Activated T-helper 1 cell treated with anti-CD3 and anti-CD28 coated beads, Interleukin-2, amount 50 U/mL, for 16 hours (primary cell): ENCODE measurements at places on chromosomes 7 and 10.

DNA sequence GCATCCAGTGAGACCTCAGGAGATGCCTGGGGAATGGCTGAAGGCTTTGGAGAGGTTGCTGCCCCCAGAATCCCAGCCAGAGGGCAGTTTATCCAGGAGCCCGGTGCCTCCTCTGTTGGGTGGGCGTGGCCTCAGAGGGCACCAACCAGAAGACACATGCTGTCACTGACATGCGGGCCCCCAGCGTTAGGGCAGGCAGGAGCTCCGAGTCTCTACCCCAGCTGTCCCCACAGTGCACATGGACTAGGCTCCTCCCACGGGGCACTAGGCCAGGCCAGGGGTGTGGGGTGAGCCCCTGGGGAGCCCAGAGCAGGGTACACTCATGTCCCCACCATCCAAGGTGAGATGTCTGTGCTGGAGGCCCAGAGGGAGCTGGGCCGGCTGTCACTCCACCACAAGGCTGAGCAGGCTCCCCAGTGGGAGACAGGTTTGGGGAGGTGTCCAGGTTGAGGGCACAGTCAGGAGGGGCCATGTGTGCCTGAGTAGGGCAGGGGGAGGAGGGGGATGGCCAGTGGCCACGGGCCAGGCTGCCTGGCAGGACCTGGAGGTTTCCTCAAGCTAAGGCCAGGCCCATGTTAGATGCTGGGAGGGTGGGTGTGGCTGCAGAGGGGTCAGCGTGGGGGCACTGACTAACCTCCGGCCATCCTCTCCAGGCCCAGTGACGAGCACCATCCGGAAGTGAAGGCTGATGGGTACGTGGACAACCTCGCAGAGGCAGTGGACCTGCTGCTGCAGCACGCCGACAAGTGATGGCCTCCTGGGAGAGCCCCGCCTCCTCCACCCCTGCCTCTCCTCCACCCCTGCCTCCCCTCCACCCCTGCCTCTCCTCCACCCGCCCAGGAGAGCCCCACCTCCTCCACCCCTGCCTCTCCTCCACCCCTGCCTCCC lies 131.3 kb downstream of the FAM53B start:
- no peak for DNase-seq

- no peak for DNase-seq
Observed at GRCh38 chr10:123922126-123922525, 30.5 kb upstream of the CPXM2 start.

GRCh38 chr10:128896963-128897362 lies 570.1 kb upstream of the MGMT start:
- DNase-seq = no peak

DNA sequence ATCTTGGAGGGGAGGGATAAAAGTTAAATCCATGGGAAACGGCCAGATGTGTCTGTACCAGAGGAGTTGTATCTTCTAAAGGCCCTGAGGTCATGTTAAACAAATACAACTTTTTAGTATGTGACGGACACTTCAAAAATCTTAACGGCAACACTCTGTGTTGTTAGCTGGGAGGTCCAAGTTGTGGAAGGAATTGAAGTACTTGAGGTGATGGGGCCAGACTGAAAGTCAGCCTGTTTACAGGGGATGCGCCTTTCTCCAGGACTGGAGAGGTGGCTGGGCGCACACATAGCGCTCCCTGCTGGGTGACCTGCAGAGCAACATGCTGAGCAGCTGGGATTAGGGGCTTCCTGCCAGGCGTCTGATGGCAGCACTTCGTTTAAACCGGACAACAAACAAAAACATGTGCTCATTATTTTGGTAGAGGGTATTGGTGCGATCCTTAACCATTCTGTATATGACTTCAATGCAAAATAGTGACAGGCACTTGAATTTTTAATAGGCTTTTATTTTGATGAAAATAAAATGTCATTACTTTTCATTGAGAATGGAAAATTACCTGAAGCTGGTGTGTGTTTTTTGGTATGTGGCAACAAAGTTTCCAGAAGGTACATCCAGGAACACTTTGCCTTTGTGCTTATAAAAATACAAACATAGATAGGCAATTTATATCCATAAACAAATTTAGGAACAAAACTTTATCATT lies 198.2 kb downstream of the MLLT10 start:
- DNase-seq = peak; percentile 6

DNA sequence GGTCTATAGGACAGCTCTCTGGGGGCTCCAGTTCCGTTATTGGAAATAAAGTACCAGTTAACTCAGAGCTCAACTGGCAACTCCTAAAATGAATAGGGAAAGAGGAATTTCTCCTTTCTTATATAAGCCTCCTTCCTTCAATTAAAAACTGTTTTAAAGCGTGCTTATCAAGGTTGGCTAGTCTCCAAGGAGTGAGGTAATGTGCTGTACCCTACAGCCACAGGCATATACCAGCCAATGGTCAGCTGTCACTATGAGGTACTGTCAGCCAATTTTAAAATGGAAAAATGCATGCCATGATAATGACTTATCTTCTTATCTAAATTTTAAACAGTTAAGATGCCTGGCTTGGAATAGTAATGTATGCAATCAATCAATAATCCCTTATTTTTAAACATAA lies 76.2 kb downstream of the PLCE1 start:
- DNase-seq = no peak

- DNase-seq = no peak
Observed at GRCh38 chr7:28748933-28749584, 209.1 kb downstream of the TRIL start.

DNA sequence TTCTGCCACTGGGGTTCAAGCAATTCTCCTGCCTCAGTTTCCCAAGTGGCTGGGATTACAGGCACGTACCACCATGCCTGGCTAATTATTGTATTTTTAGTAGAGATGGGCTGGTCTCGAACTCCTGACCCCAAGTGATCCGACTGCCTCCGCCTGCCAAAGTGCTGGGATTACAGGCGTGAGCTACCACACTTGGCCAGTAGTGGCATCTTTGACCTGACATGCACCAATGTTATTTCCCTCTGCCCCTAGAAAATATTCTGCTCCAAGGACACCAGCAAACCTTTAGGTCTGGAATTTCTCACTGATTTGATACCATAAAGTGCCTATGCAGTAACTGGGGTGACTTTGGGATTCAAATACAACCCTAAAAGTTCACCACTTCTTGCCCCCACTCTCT lies 179.4 kb downstream of the ARID5B start:
- DNase-seq = no peak

- DNase-seq = no peak
Observed at GRCh38 chr7:31814187-31814586, 127.2 kb downstream of the PPP1R17 start.

DNA sequence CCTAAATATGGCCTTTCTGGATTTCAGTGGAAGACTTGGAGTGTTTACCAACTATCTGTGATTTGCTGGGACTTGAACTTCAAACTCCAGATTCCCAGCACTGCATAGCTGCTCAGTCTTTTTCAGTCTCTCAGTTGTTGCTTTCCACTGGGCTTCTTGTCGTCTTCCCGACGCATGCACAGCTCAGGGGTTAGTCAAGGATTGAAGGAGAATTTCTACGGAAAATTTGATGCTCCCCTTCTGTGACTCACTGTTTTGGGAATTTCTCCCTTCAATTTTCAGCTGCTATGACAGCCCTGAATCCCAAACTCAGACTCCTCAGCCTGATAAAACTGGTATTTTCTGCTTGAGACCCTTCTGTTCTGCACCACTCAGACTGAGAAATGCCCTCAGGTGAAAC lies 91.7 kb downstream of the CYP26A1 start:
- DNase-seq = no peak

DNA sequence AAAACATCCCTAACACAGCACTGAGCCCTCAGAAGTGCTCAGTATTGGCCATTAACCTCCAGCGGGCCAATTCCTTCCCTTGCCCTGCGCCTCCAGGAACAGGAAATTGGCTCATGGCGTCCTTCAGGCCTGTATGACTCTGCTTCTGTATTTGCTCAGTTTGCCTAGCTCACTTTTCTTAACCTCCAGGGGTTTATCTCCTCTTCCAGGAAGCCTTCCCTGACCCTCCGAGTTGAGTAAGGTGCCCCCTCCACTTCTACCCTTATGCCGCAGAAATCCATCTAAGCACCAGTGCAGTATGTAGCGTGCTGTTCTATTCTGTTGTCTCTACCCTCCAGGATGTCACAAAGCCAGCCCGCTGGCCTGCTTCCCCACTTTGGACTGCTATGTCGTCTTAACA lies 1.1 kb upstream of the SFXN4 start:
- no peak for DNase-seq

GRCh38 chr10:51462076-51462779 lies 237.2 kb downstream of the CSTF2T start:
- no peak for DNase-seq

GRCh38 chr10:102227050-102227449 lies 951 bp downstream of the ELOVL3 start:
- no peak for DNase-seq

GRCh38 chr10:102975483-102976379 lies 57.6 kb downstream of the CNNM2 start:
- no peak for DNase-seq

DNA sequence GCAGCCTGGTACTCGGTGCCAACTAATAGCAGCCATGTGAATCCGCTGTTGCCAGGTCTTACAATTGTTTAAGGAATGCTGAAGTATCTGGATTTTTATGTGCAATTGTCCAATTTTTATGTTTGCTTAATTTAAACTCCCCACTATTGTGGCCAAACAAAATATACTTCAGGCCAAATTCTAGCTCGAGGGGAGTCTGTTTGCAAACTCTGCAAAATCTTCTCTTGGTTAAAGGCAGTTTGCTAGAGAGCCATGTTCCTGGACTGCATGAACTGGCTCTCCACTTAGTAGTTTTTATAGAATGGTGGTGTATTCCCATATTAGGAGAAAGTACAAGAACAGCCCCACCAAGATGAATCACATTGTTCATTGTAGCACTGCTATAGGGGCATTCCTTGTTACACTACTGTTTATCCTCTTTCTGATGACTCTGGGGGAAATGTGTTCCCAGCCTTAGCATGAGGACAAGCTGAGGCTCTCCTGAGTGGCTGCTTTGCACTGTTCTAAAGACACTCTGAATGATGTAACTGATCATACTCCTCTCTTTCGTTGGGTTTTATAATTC lies 178.0 kb upstream of the GLI3 start:
- no peak for DNase-seq

GRCh38 chr7:79615871-79616640 lies 162.6 kb upstream of the MAGI2 start:
- DNase-seq = no peak

GRCh38 chr10:27568196-27569175 lies 64.4 kb downstream of the RAB18 start:
- DNase-seq = no peak

DNA sequence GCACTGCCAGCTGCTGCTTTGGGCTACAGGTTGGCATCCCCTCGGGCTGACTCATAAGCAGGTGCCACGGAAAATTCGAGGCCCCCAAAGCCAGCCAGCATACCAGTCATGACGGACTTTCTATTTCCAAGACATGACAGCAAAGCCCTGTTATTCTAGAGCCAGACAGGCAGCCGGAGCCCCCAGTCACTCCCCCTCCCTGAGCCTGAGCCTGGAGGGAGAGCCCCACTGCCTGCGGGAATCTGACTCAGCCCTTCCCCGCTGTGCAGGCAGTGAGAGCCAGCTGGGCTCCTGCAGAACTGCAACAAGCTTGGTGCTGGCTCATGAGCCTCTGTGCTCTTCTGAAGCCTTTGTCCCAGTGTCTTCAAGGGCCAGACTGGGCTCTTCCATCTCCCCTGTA lies 15.8 kb downstream of the BTBD16 start:
- DNase-seq = no peak

GRCh38 chr10:16271571-16271970 lies 165.2 kb upstream of the PTER start:
- DNase-seq = no peak

DNA sequence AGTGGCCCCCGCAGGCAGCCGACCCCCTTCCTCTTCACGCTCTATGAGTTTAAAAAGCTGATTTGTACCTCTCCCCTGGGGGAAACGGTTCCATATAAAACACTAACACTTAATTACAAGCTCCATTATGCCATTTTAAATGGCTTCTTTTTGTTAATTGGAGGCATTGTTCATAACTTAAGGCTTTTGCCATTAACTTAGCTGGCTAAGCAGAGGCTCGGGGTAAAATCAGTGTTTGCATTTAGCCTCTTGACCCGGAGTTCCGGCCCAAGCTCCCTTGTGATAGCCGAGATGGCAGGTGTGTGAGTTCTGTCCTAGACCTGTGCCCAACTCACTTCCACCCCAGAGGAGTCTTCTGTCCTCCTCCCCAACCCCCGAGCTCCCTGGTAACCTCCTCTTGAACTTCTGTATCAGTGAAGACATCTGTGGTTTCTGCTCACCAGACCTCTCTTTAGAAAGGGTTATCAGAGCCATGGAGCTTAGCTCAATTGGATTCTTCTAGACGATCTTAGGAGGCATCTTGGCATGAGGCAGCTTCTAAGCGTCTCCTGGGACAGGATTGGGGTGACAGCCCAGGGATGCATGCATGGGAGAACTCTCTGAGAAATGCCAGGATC lies 34.2 kb upstream of the SH2B2 start:
- DNase-seq = no peak

- DNase-seq = no peak
Observed at GRCh38 chr7:157405914-157406810, 69.4 kb downstream of the DNAJB6 start.

DNA sequence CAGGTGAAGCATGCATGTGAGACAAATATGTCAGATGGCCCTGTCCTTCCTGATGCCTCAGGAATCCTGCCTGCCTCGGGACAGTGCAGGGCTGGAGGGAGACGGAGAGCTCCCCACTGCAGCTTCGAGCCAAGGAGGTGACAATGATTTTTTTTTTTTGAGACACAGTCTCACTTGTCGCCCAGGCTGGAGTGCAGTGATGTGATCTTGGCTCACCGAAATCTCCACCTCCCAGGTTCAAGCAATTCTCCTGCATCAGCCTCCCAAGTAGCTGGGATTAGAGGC lies 68.8 kb downstream of the OAT start:
- DNase-seq = no peak

DNA sequence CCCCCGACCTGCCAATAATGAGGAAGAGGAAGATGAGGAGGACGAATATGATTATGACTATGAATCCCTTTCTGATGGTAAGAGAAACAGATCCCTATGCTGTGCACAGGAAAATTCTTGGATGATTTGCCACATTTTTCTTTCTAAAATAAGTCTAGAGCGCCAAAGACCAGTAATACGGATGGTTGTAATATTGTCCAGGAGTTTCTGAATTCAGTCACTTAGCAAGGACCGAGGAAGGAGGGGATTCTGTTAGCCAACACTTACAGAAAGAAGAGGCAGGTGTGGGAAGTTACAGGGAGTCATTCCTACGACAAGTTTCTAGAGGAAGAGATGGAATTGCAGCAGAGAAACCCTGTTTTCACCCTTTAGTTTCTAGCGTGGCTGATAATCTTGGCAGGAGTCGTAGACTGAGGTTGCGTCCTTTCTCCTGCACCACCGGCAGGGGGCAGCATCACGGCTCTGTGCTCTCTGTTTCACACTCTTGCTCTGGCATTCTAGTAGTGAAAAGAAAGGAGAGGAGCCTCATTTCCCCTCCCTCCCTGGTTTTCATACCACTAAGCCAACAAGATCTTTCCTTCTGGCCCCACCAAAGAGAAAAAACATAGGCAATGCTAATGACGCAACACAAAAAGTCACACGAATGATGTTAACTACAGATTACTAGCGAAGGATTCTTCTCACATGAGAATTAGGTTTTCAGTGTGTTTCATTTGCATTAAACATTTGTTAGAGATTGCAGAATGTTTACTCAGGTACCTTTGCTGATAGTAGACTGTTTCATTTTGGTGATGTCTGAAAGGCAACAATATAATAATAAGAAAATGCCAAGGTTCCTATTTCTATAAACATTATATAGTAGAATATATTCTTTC lies 82.7 kb downstream of the NOC3L start:
- DNase-seq = peak; percentile 25

- no peak for DNase-seq
Observed at GRCh38 chr10:50464004-50464409, 159.7 kb downstream of the SGMS1 start.
